T-cell (primary cell): ENCODE measurements at places on chromosomes 11 and 22.

DNA sequence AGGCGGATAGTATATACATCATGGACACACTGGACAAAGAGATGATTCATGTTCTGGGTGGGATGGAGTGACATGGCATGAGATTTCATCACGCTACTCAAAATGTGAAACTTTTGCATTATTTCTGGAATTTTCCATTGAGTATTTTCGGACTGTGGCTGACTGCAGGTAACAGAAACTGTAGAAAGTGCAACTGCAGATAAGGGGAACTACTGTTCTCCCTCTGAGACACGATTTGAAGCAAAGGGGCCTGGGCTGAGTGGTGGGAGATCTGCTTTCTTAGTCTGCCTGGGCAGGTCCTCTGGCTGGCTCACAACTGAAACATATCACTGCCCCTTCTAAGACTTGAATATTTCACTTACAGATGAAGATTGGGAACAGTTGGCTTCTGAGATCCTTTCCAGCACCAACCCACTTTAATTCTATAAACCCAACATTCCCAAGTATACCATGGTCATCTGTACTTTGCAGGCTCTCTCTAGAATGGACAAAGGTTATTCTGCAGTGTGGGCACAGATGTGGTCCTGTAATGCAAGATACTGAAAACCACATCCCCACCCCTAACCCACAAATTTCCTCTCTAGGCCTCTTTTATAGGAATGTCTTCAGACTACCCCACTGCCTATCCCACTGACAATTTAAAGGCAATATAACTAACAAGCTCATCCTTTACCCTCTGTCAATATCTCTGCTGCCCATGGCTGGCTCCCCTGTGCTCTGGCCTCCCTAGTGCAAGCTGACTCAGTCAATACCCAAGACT, 121.1 kb downstream of the KCNC1 start:
- no peak for DNase-seq

GRCh38 chr11:57469268-57469667, 8.9 kb downstream of the RTN4RL2 start:
- no peak for DNase-seq

DNA sequence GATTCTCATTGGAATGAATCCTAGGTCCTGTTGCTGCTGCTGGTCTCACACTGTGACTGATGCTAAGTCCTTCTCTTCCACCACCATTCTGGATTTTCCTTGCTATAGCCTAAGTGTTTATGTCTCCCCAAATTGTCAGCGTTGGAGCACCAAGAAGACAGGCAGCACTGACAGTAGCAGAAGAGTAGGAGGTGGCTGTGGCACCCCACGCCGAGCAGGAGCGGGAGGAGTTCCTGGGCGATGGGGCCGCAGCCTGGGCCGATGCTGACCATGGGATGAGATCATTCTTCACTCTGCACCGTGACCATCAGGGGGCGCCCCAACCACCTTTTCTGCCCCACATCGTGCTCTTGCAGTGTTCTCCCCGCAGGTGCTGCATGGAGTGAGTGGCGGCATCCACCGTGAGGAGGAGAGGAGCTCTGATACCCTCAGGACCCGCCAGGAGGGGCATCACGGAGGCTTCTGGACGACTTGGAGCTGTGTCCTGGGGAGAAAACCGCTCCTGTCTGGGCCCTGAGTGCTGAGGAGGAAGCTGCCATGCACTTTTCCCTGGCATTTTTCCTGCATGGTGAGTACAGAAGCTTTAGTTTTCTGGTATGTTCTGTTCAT, 57.0 kb downstream of the LRRC74B start:
- DNase-seq, result peak; percentile 63

DNA sequence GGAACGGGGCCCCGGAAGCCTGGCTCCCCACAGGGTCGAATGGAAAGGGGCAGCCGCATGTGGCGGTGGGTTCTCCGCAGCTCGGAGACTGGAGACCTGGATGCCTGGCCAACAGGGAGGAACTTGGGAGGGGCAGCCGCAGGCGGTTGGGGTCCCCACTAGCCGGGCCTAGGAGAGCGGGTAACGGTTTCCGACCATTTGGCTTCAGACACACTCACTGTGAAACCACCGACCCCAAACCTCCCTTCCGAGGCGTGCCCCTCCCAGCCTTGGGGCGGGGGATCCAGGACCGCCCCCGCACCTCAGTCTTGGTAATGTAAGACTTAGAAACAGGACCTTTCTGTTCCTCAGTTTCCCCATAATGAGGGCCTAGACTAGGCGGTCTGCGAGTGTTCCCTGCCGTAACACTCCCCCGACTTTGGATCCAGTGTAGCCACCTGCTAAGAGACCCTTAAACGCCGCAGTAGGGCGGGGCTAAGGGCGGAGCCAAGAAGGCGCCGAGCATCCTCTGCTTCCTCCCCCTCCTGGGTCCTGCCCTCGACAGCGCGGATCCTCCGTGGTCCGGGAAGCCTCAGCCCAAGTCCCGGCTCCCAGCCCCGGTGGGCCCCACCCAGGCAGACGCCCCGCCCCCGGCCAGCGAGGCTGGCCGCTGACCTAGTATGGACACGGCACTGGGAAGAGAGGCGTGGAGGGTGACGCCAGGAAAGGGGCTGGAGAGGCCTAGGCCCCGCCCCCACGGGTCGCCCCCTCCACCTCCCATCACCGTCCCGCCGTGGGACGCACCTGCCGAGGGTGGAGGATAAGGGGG, 1.8 kb upstream of the RASGRP2 start:
- peak; percentile 80 for DNase-seq

- no peak for DNase-seq
These were observed 11.3 kb downstream of the KCTD17 start for GRCh38 chr22:37062702-37063381.

GRCh38 chr11:36458129-36458915, 51.8 kb downstream of the TRAF6 start:
- DNase-seq, result no peak
